ENCODE measurements at places on chromosomes 3 and 15.

DNA sequence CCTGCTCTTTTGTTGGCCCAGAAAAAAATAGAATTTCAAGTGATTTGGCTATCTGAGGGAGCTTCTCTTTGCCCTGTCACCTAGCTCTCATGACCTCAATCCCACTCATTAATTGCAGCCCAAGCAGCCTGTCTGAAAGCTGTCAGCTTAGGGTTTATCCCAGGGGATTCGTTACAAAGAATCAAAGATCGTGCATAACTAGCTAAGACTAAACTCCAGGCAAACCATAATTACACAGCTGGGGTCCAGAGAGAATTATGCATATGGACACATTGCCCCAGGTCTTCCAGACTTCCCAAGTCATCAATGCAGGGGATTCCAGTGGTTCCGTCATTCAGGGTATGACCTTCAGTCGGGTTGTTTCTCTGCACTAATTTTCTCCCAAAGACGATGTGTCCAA, 91.6 kb upstream of the CBLB start:
- no peak for DNase-seq

- DNase-seq: no peak
These were observed 7.5 kb upstream of the PPP1R14D start for GRCh38 chr15:40836020-40836419.

- no peak for DNase-seq
These were observed 77.0 kb upstream of the FXR1 start for GRCh38 chr3:180835501-180835900.

- DNase-seq: peak; percentile 72
These were observed 1.8 kb downstream of the ZBTB38 start for GRCh38 chr3:141370065-141370533.

- no peak for DNase-seq
These were observed 34.0 kb downstream of the RHCG start for GRCh38 chr15:89462198-89462912.

Data from femur (tissue), 1 donor.